Left lung (tissue), 14 donors: ENCODE measurements at places on chromosomes 16 and 17.

GRCh38 chr17:50268743-50269275 is 5.5 kb upstream of the TMEM92 start:
- DNase-seq = no peak

DNA sequence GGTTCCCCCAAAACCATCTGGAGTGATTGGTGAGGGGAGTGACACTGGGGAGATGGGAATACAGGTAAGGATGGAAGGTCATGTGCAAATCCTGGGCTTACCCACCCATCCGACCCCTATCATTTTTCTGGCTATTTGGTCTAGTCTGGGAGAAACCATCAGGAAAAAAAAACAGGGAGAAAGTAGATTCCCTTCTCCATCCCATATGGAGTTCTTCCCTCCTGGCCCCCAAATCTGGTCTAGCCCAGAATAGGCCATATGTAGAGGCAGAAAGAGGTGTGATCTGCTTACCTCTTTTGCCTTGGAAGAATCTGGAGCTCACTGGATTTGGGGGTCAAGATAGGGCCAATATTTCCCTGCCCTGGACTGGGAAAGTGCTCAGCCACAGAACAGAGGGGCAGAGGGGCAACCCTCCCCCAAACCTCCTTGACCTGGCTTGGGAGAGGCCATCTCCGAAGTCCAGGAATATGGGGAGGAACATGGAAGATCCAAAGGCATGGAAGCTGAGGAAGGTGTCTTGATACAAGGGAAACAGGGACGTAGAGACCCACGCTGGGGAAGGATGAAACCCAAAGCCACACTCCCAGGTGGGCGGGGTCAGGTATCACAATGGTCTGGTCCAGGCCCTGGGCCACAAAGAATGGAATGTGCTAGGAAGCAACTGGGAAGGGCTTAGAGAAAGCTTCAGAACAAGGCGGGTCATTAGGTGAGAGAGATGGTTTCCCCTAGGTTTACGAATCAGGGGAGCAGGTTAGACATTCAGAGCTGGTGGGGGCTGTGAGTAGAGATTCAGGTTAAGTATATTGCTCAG is 16.2 kb downstream of the CHRNB1 start:
- DNase-seq = no peak

DNA sequence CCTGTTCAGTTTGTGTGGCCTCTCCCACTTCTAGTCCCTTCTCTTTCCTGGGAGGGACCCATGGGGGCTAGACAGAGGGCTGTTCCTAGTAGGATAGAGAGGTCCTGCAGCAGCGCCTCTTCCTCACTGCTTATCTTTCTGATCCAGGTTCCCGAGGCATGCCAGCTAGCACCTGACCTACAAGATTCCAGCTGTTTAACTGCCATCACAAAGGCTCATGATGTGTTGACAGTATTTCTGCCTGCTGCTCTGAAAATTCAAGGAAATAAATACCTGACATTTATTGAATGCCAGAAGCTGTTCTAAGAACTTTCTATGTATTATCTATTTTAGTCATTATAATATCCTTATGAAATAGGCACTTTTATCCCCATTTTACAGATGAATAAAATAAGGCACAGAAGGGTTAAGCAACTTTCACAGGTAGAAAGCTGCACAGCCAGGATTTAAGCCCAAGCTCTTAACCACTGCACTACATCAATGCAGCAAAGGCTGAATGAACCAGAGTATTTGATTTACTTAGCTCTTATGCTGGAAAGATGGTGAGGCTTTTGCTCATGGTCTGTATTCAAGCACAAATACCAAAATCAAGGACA is 38.8 kb downstream of the HEATR6 start:
- DNase-seq = no peak

DNA sequence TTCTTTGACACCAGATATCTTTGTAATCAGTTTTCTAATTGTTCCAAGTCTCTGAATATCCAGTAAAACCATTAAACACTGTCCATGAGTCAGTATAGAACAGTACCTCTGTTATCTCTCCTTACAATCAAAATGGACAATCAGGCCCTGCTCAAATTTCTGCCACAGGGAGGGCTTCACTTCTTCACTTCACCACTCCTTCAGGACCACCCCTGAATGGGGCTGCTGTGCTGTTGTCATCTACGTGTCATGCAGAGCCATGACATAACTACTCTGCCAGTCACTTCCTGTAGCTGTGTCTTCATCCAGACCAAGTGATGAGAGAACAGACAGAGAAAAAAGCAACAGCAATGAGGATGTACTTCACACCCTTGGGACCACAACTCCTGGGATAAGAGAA is 116.9 kb downstream of the TANC2 start:
- DNase-seq = no peak

- DNase-seq = no peak
Measured at GRCh38 chr16:67432506-67432890, 1.6 kb downstream of the HSD11B2 start.

- no peak for DNase-seq
Measured at GRCh38 chr16:83835586-83836566, 28.1 kb downstream of the HSBP1 start.

- no peak for DNase-seq
Measured at GRCh38 chr16:11328172-11329070, 16.8 kb upstream of the RMI2 start.

DNA sequence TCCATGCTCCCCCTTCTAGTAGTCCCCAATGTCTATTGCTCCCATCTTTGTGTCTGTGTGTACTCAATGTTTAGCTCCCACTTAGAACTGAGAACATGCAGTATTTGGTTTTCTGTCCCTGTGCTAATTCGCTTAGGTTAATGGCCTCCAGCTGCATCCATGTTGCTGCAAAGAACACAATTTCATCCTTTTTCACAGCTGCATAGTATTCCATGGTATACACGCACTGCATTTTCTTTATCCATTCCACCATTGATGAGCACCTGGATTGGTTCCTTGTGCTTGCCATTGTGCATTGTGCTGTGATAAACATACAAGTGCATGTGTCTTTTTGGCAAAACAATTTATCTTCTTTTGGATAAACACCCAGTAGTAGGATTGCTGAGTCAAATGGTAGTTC is 77.0 kb upstream of the HSBP1 start:
- DNase-seq = no peak

GRCh38 chr16:31474173-31474714 is 2.3 kb downstream of the TGFB1I1 start:
- no peak for DNase-seq

GRCh38 chr17:81481073-81481799 is 31.4 kb downstream of the ACTG1 start:
- peak; percentile 84 for DNase-seq

- DNase-seq = no peak
Measured at GRCh38 chr17:68573338-68573737, 27.8 kb downstream of the FAM20A start.

GRCh38 chr17:4161192-4161966 is 18.4 kb downstream of the CYB5D2 start:
- DNase-seq = no peak

DNA sequence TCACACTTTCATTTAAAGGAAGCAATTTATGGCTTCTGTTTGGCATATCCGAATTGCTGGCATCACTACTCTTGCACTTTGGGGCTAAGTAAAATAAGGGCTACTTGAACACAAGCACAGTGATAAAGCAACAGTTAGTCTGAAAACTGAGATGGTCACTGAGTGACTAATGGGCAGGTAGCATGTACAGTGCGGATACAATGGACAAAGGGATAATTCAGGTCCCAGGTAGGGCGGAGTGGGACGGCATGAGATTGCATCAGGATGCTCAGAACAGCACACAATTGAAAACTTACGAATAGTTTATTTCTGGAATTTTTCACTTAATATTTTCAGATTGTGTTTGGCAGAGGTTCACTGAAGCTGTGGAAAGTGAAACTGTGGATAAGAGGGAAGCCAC is 9.2 kb upstream of the SMIM36 start:
- DNase-seq = no peak

- DNase-seq = no peak
Measured at GRCh38 chr16:2592786-2593185, 55.0 kb downstream of the PDPK1 start.

DNA sequence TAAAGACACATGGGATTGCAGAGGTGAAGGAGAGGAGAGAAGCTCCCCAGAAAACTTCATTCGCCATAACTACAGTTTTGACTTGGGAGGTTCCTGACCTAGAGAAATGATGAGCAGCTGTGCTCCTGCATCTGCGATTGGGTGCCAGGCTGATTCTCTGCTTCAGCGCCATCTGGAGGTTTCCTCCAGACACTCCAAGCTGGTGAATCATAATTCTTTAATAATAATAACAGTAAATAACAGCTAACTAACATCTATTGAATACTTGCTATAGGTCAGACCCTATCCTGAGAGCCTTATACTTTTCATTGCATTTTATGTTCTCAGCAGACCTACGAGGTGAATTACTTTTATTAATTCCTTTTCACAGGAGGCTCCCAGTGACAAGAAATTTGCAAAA is 575.8 kb downstream of the TOX3 start:
- no peak for DNase-seq

- DNase-seq = no peak
Measured at GRCh38 chr16:2184346-2184745, 12.1 kb downstream of the CASKIN1 start.

DNA sequence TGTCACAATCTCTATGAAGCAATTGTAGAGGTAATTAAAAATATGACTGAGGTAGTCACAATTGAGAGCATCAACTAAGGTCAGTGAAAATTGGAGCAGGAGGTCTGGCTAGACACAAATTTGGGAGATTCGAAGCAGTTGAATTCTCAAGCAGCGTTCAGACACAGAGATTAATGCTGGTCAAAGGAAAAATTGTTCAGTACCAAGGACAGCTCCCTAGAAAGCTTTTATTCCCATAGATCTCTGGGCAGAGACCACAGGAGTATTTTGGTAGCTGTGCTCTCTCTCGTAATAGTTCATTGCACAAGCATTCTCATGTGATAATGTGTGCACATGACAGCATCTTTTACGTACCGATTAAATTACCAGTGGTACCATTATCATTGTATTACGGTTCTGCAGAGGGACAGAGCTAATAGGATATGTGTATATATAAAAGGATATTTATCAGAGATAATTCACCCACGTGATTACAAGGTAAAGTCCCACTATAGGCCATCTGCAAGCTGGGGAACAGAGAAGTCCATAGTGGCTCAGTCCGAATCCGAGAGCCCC is 387.5 kb upstream of the HSBP1 start:
- DNase-seq = no peak

DNA sequence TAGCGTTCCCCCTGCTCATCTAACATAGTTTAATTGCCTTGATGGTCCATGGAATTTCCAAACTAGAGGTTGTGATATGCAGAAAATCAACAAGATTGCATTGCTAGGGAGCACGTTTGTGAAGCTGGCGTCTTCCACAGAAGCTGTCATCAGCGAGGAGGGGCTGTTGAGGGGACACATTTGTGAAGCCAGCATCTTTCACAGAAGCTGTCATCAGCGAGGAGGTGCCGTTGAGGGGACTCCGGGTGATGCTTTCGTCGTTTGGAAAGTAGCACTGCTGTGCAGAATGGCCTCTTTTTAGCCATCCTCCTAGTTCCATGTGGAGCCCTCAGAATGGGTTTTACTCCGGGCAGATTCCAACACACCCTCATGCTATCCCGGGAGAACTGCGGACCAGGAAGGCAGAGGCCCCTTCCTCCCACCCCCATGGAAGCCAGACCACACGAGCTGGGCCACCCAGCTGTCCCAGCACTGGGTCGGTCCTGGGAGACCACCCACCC is 119.6 kb upstream of the CHMP6 start:
- peak; percentile 35 for DNase-seq

GRCh38 chr17:41917679-41918313 is 955 bp downstream of the ACLY start:
- peak; percentile 71 for DNase-seq

DNA sequence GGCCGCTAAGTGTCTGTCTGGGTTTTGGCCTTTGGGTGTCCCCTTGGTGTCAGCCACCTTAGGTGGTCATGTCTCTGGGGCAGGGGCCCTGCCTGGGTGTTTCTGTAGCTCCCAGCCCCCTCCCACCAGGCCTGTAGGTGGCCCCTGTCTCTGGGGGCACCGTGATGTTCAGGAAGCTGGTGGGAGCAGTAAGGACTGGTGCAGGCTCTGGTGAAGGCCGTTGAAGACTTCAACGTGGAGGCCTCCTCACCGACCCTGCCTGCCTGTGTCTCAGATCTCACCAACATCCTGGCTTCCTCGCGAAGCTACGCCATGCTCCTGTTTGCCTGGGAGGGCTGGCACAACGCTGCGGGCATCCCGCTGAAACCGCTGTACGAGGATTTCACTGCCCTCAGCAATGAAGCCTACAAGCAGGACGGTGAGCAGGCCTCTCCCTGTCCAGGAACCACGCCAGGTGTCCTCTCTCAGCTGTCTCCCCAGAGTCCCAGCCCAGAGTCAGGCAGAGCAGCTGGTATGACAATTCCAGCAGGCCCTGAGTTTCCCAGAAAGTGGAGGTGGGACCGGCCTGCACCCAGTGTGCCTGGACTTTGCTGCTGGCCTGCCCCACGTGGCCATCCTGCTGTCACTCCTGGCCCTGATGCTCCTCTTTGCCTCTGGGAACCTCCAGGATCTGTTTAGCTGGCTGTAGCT is 2.8 kb downstream of the ACE start:
- no peak for DNase-seq

- DNase-seq = no peak
Measured at GRCh38 chr17:9266031-9266680, 244.8 kb downstream of the NTN1 start.

- DNase-seq = peak; percentile 17
Measured at GRCh38 chr16:12340151-12340733, 363.7 kb downstream of the SNX29 start.

- DNase-seq = no peak
Measured at GRCh38 chr16:47571711-47572110, 110.6 kb downstream of the PHKB start.

DNA sequence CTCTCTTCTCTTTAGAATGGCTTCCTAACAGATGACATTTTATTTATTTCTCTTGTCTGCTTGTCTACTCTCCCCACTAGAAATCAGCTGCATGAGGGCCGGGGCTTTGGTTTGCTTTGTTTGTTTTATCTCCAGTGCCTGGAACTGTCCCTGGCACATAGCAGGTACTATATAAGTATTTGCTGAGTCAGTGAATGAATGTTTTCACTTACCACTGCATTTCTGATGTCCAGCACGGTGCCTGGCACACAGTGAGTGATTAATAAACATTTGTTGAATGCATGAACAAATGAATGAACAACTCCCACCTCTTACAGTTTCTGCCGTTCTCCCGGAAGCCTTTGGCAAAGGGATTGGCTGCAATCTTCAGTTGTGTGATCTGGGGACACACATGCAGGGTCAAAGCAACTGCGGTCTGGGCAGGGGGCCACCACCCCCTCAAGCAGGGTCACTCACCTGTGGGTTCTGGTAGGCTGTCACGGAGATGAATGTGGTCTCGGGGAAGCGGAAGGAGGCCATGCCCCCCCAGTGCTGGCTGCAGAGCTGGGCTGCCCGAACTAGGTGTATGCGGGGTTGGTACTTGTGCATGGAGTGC is 3.4 kb downstream of the TBX6 start:
- no peak for DNase-seq

GRCh38 chr16:23278031-23278430 is 24.1 kb upstream of the SCNN1B start:
- no peak for DNase-seq
